NCI-H69 (cell line): ENCODE measurements at places on chromosomes 2 and 18.

GRCh38 chr18:58416014-58416703, 212.7 kb downstream of the ALPK2 start:
- DNase-seq, result no peak

GRCh38 chr2:54455131-54455562, 980 bp upstream of the SPTBN1 start:
- DNase-seq, result peak; percentile 66

DNA sequence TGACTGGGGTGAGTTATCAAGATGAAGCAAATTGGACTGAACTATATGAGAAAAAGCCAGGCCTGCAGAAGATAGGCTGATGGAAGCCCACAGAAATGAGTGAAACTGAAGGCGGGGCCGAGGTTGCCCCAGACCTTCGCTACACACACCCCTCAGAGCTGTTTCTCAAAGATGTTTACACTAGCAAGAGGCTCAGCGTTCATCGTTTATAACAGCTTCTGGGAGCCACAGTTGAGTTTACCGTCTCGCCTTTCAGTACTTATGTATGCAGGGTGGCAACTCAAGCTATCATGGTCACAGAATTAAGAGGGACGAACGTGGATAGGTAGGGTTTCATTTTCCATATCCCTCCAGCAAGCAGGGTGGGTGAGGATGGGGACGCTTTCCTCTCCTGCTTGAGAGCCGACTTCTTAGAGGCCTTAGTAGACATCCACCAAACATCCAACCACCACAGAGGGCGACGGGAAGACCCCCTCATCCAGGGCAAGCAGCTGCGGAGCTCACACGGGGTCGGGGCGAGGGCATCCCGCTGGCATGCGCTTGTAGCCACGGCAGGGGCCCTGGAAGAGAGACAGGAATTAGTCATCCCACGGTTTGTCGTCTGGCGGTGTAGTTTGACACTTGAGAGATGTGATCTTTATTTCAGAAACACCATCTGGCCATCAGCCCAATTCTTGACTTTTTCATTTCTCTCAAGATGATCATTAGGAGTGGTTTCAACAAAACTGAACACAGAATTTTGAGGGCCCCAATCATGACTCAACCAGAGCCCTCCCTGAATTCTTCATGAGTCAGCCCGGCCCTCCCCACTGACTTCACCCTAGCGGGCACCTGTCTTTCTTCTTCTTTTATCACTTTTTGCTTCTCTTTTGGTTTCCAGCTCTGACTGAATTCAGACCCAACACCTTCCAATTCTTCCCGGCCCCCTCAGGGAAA, 109.1 kb upstream of the CTDP1 start:
- DNase-seq, result peak; percentile 48

- no peak for DNase-seq
These were observed 1615.2 kb upstream of the ACVR2A start for GRCh38 chr2:146229508-146230155.

DNA sequence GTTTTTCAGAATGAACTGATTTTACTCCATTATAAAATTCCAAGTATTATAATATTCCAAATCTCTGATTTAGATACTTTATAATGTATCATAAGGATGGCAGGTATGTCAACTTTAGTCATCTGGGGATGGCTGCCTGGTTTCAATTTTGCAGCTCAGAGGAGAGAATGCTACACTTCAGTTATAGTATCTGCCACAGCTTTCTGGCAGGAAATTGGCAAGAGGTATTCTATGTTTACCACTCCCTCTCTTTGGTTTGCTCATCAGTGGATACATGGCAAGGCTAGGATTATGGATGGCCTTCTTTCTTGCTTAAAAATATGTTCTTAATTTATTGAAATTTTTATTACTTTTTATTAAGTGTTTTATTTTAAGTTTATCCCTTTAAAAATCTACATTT, 67.0 kb upstream of the TNFRSF11A start:
- DNase-seq, result no peak

- DNase-seq, result peak; percentile 37
These were observed 18.6 kb downstream of the THADA start for GRCh38 chr2:43576981-43577892.

- no peak for DNase-seq
These were observed 127.2 kb downstream of the LRRTM4 start for GRCh38 chr2:77395011-77395410.

DNA sequence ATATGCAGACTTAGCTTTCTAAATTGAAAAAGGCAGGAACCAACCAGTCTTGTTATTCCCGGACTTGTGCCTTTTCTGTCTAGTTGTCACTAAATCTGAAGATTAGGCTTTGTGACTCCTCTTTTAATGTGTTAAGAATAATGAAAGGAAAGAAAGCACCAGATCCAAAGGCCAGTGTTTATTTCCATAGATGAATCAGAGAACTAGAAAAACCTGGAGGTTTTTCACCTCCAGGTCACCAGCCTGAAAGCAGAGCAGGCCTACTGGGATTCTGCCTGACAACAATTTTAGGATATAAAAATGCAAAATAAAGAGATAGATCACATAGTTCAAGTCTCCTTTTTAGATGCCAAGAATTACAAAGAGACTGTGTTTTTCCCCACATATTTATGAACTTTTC, 160.4 kb downstream of the GULP1 start:
- DNase-seq, result no peak

DNA sequence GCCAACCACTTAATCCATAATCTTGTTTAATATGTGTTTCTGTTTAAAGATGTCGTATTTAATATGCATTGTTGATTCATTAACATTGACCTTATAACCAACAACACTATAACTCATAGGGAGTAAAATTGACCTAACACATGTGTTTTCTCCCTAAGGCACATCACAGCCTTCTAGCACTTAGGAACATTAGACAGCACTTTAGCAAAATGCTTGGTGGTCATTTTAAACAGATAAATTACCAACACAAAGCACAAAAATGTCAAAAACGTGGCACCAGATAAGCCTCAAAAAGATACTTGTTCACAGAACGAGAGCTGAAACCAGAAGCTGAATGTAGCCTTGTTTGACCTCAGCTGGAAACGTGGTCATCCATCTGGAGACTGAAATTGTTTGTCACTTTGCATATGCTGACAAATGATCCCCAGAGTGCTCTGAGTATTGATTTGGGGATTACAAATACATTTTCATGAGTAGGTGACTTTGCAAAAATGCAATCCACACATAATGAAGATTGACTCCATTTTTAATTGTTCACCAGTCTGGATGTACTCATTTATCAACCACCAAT, 139.2 kb downstream of the CCDC102B start:
- DNase-seq, result no peak

DNA sequence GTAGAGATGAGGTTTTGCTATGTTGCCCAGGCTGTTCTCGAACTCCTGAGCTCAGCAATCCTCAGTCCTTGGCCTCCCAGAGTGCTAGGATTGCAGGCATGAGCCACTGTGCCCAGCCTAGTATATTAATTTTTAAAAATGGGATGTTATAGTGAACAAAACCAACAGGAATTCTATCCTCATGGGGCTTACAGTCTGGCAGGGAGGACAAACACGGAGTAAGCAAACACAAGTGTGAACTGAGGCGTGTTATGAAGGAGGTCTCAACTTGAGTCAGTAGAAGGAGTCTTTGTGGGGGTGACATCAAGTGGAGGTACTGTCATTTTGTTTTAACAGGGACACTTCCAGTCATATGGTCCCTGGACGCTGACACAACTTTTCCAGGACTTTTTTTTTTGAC, 33.1 kb downstream of the EMILIN2 start:
- no peak for DNase-seq

DNA sequence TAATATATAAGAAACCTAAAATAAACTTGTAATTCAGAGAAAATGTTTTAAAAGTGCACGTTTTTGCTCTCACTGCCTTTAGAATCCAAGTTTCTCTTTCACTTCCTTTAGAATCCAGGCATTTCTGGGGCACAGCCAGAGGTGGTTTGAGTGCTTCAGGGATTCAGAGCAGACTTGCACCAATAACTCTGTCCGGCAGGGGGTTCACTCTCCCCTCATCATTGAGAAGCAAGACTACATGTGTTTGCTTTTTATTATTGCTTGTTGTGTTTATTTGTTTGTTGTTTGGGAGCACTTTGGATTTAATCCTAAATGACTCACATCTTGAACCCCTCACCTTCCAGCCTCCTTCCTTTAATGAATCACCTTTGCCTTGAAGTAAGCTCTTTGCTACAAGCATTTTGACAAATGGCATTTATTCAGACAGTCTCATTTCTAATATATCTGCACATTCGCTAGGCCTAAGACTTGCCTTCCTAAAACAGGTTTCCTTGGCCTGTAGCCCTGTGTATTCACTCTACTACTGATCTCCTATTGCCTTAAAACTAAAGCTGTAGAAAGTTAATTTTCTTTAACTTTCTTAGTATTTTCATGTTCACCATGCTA, 233.5 kb upstream of the ATP5MC3 start:
- peak; percentile 74 for DNase-seq

GRCh38 chr18:59567431-59567830, 129.8 kb downstream of the CCBE1 start:
- DNase-seq, result no peak
